ENCODE measurements at places on chromosomes 6 and 20. TPM values are rescaled to one million over a fixed set of nuclear protein-coding genes. Genes with fewer than 3 reads are reported as not detected.

DNA sequence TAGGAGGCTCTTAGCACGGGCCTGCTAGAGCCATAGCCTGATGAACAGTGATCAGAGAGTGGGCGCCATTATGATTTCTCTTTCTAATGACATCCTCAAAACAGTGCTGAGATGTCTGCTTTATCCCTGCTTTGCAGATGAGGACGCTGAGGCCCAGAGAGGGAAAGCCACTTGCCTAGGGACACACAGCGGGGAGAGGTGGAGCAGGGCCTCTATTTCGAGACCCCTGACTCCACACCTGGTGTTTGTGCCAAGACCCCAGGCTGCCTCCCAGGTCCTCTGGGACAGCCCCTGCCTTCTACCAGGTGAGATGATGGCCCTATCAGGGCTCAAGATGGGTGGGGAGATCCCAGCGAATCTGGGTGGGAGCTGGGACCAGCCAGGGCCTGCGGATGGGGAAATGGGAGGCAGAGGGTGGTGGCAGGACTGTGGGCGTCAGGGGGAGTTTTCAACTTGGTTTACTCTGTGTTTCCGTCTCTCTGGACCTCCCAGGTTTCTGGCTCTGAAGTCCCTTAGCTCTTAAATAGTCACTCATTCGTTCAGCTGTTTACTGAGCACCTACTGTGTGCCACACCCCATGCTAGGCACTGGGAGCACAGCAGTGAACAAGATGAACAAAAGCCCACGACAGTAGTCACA lies 36.7 kb downstream of the SRC start:
- no peak for DNase-seq
- H3K4me3 ChIP-seq, result no peak overlapping the region
- peaks cover 6% of the 10 kb centered on the region for H3K27me3 ChIP-seq
- no peaks in the 10 kb centered on the region for H3K36me3 ChIP-seq
- peaks cover 10% of the 10 kb centered on the region for H3K4me1 ChIP-seq

- no peak for DNase-seq
- H3K27ac ChIP-seq, result no peak overlapping the region
- H3K4me1 ChIP-seq, result peaks cover 13% of the 10 kb centered on the region
- peak overlapping the region; percentile 79 for H3K4me3 ChIP-seq
Observed at GRCh38 chr6:117481926-117482239, 591 bp upstream of the DCBLD1 start.

DNA sequence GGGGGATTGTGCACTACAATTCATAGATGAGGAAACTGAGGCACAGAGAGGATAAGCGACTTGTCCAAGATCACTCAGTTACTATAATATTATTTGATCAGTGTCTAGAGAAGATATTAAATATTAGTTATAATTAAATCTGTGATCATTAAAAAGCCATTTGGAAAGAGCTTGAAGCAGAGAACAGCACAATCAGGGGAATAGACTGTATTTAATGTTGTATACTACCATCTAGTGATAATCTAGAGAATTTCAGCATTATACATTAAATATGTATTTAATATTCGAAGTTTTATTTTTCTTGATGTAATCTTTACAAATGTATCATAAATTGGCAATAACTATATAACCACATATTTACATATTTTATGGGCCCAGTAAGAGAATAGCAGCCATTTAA lies 20.1 kb upstream of the MTCL3 start:
- no peaks in the 10 kb centered on the region for H3K36me3 ChIP-seq
- no peak for DNase-seq
- H3K4me1 ChIP-seq, result no peaks in the 10 kb centered on the region
- no peak overlapping the region for H3K27ac ChIP-seq
- H3K27me3 ChIP-seq, result peaks cover 20% of the 10 kb centered on the region
- no peak overlapping the region for H3K4me3 ChIP-seq

SIRPD gene
- not detected for total RNA-seq

CASS4 gene
- total RNA-seq, result 3.0 TPM

SNRPB2 gene
- 140 TPM for total RNA-seq

Measured in activated naive CD8-positive, alpha-beta T cell treated with anti-CD3 and anti-CD28 coated beads for 36 hours (primary cell).